Foreskin melanocyte (primary cell): ENCODE measurements at places on chromosomes 2 and 18.

DNA sequence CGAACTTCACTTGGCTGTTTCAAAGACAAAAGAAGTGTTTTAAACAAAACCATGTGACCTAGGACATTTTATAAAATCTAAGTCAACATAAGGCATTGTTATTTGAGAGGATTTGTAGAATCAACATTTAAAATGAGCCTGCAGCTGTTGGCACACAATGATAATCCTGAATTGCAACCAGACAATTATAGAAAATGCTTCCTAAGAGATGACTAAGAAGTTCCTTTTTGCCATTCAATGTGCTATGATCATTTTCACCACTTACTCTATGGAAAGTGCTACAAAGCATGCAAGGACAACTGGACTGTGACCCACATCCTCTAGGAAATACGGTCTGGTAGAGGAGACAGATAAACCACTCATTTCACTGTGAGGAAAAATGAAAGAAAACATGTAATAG, 246.4 kb downstream of the CDH20 start:
- no peak for DNase-seq

GRCh38 chr2:3246406-3246805, 131.2 kb downstream of the EIPR1 start:
- DNase-seq, result no peak

GRCh38 chr2:172137943-172138342, 35.2 kb upstream of the DLX2 start:
- no peak for DNase-seq

DNA sequence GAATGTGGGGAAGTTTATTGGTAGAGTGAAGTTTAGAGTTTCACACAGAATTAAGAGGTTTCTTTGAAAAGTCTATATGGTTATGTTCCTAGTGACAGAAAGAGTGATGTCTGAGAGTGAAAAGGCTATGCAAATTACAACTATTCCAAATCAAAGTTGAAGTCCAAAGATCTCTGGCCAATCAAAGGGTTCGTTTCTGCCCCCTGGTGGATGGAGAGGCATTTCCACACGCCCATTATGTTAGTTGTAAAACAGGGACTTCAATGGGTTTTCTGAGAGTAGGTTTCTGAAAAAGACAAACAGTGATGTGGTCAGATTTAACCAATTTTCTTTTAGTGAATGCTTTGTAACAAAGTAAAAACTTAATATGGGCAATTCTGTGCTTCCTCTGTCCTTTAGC, 441.5 kb upstream of the POU3F3 start:
- peak; percentile 13 for DNase-seq

DNA sequence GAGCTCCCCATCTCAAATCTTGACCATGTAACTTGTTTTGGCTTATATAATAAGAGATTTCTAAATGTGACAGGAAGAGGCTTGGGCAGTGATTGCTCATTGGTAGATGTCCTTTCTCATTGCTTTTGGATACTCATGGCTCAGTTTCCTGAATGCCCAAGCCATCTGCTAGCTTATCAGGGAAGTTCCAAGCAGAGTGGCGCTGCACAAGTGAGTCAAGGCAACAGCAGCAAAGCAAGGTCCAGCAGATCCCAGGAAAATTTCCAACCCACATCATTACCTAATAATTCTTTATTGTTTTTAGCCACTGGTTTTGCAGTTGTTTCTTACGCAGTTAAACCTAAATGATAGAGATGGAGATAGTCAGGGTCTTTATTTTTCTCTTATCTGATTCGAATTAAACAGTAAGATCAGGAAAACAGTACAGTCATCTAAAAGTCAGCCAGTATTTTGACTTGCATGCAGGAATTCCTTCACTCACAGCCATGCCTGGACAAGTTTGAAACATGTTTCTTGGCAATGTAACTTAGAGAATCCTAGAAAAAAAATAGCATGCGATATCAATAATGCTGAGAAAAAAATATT, 349.7 kb upstream of the TMEFF2 start:
- DNase-seq, result no peak

GRCh38 chr2:16882706-16883105, 217.1 kb upstream of the CYRIA start:
- DNase-seq, result no peak

DNA sequence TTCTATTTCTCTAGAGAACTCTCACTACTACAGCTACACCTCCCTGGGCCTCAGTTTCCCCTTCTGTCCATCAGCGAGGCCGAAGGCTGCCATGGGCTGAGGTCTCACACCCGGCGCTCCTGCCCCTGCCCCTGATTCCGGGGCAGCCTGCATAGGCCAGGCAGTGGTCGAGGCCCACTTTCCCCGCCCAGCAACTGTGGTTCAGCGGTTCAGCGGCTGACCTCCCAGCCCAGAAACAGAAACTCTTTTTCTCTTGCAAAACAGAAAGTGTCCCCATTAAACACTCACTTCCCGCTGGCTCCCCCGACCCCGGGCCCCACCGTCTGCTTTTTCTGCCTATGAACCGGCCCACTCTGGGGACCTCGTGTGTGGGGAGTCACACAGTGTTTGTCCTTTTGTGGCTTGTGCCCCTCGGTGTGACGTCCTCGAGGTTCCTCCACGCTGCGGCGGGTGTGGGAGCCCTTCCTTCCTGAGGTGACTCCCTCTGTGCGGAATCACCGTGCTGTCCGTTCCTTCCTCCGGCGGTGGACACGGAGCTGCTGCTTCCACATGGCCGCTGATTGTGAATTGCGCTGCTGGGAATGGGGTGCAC, 16.0 kb downstream of the PDCD1 start:
- DNase-seq, result no peak

DNA sequence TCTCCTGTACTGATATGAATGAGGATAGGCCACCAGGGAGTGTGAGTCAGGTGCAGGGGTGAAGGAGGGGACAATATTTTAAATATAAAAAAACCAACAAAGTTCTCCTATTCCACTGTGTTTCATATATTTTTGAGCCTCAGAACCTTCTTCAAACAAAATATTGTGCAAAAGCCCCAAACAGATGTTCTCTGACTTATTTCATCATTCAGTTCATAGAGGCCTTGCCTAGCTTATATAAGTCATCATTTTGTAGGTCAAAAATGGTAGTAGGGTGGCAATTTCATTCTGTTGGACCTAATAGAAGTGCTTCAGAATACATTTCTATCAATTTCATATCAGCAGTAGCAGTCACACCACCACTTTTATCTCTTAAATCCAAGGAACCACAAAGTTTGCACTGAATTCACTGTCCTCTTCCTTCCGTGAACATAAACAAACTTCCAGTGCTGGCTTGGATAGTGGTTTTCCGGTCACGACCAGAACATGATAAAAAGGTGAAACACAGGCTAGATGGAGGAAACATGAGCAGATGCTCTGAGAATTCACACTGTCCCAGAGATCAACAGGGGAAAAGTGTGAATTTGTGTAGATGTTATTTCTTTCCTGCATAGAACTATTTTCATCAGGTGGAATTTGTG, 99.1 kb downstream of the EN1 start:
- DNase-seq, result no peak

DNA sequence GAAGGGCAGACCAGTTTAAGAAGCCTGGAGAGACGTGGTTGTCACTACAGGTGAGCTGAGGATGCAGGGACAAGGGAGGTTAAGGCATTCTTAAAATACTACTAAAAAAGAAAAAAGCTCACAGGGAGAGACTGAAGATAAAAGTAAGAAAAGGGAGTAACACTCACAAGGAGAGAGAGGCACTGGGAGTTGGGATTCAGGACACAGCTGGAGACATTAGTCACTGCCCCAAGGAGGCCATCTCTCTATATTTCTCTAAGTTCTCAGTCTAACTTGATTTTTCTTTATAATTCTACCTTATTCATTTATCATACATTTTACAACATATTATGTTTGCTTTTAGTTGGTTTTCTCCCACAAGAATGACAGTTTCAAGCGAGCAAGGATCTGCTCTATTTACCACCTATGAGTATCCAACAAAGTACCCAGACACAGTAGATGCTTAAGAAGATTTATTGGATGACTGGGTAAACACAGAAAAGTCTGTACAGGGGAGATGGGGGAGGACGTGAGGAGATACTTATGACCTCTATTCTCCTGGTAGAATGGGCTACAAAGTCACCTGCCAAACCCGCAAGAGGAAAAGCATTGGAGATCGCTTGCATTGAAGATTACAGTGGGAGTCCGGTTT, 2.2 kb downstream of the SERPINE2 start:
- no peak for DNase-seq

DNA sequence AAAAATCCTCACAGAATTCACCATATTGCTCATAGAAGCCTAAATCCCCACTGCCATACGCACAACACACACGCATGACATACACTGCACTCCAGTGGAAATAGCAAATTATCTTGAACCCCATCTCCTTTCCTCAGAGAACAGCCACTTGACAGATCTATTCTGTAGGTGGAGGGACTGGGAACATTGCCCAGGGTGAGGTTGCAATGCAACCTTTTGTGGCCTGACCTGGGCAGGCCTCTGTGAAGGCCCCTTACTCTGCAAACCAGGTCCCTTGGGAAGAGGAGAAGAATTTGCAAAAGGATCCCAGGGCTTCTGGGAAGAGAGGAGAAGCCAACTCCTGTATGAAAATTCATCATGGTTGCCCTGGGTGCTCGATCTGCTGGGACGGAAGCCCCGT, 51.9 kb downstream of the SDC1 start:
- no peak for DNase-seq

GRCh38 chr2:65370387-65371073, 61.9 kb downstream of the SPRED2 start:
- DNase-seq, result no peak

GRCh38 chr2:63225964-63226686, 175.5 kb downstream of the OTX1 start:
- no peak for DNase-seq

- peak; percentile 71 for DNase-seq
These were observed 87.3 kb downstream of the HNRNPLL start for GRCh38 chr2:38515155-38516074.

- DNase-seq, result no peak
These were observed 80.3 kb downstream of the SPP2 start for GRCh38 chr2:234130777-234131181.
